Renal cortex interstitium (tissue), 15 donors: ENCODE measurements at places on chromosomes 3 and 15.

DNA sequence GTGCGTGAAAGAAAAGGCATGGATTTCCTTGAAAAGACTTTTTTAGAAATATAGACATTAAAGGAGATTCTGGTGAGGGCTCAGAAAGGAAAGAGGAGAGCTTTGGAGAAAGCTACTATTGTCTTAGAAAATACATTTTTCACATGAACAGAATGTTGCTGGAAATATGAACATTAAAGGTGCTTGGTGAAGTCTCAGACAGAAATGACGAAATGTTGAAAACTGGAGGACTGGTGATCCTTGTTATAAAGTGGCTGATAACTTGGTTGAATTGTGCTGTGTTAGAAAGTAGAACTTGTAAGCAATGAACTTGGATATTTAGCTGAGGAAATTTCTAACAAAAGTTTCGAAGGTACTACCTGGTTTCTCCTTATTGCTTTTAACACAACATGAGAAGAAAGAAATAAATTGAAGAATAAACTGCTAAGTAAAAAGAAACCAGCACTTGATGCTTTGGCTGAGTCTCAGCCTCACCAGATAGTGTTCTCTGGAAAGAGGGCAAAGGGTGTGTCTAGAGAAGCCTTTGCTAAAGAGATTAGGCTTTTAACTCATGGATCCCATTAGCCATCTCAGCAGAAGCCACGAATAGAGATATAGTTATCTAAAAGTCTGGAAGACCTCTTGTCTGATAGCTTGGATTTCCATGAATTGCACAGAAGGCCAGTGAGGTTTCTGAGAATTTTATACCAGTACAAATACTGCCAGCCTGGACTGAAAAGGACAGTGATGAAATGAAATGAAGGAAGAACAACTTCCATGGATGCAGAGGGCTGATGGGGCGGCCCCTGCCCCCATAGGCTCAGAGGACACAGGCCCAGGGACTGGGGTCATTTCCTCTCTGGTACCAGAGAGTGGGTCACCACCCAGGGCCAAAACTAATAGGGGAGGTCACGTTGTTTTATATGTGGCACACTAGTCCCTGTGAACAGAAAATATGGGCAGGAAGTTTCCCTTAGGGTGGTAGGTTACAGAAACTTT lies 91.5 kb downstream of the RPL22L1 start:
- DNase-seq = no peak

GRCh38 chr15:65916664-65917406 lies 47.5 kb downstream of the RAB11A start:
- peak; percentile 35 for DNase-seq

DNA sequence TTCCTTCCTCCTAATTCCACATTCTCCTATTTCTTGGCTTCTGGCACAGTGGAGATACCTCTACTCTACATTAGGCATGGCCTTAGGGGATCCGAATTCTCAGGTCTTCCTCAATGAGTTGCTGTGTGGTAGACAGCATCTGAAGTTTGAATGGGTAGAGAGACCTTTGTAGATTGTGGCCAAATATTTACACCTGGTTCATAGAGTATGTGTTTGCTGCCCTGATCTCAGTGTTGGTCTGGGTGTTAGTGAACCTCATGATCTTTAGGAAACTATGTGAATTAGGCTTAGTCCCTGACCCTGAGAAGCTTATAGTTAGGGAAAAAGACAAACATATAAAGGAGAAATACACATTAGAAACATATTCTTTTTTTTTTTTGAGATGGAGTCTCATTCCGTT lies 75.8 kb downstream of the LPP start:
- no peak for DNase-seq

DNA sequence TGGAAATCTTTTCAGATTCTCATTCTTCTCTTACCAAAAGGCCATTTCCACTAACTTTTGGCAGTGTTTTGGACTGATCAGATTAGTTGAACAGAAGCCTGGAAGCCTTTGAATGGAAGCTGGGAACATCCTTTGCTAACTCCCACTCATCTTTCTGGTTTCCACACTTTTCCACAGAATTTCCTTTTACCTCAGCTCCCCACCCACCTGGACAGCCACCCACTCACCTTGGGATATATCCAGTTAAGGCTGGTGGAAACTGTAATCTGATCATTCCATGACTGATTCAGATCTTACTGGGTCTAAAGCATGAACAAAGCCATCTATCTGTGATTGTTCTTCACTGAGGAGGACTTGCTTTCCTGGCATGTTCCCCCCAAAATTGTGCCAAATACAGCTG lies 119.5 kb downstream of the CCNL1 start:
- DNase-seq = no peak

DNA sequence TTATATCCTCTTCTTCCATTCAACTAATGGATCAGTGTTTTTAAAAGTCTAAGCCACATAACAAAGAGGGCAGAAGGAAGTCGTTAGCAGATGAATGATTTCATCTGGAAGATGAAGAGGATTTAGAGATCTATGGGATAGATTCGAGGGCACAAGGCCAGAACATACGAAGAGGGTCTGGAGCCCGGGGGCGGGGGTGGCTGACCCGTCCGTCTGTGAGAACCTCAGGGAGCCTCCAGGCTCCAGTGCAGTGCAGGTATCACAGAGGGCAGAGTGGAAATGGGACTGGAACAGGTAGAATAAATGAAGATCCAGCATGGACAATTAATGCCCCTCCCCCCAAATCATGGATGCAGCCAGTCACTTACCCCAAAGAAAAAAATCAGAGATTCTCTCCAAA lies 1.5 kb upstream of the GOLGA8B start:
- DNase-seq = no peak

DNA sequence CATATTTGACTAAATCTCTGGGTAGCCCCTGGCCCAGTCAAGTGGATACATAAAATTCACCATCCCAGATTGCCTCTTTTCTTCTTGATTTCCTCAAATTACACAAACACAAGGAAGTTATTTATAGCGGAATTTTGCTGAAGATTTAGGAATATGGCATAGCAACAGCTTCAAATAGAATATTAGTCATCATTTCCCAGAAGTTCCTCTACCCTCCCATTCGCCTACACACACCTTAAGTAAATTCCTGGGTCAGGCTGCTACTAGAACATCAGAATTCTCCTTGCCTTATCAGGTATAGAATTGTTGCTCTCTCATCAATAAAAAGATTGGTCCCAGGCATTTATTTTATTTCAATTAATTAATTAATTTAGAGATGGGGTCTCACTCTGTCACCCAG lies 31.6 kb downstream of the MESD start:
- no peak for DNase-seq

DNA sequence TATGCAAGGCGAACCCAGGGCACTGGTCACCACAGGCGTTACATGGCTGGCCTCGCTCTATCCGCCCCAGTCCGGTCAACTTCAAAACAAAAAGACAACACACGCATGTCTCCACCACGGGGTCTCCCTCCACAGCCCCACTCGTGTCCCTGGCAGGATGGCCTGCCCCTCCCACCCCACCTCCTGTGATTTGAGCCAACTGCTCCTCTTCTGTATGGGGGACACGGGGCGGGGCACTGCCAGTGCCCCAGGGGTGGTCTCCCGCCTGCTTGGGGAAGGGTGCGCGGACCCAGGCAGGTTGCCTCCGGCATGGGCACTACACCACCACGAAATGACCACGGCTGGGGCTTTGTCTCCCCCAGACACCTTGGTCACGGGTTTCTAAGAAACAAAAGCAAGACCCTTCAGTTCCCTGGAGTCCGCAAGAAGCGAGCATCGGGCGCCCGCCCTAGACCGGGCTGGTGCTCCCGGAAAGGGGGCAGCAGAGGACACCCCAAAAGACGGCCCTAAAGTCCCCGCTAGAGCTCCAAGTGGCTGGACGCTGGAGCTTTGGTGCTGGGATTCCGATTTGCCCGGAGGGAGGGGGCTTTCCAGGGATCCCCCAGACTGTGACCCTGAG lies 219.3 kb upstream of the PRICKLE2 start:
- no peak for DNase-seq
